ENCODE measurements at places on chromosomes 7 and 10.

DNA sequence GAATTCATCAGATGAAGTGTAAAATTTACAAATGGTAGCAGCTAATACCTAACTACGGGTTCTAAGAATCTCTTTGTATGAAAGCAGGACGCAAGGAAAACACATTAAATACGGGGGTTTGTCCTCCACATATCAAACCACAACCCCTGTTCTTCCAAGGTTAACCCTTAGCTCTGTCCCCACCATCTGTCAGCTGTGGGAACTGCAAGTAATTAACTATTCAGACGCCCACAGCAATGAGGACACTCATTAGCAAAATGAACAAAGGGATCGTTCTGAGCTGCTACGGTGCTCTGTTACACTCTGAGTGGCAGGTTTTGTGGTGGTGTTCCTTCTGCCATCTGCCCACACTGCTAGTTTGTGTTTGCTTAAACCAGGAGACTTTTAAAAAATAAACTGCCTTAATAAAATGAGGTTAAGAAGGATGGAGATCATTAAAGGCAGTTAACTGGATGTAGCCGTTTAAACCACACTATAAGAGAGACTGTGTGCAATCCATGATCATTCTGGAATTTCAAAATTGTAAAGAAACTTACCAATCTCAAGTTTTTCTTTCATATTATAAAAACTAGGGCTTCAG lies 51.4 kb downstream of the C10orf67 start:
- DNase-seq, result peak; percentile 38

DNA sequence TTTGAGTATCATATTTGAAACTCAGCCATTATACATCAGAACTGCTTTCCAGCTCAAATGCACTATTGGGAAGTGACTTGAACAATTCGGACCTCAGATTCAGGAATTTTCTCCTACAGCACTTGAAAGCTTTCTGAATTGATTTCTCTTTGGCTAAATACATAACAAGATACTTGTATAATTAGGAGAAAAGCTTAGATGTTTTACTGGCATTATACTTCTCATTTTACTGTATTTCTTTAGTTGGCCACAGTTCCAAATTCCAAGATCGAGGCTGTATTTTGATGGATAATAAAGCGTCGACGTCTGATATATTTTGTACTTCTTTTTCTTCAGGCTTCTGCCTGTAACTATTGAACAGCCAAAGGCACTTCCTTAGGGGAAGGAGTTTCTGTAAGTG lies 26.7 kb upstream of the LYZL2 start:
- DNase-seq, result no peak

DNA sequence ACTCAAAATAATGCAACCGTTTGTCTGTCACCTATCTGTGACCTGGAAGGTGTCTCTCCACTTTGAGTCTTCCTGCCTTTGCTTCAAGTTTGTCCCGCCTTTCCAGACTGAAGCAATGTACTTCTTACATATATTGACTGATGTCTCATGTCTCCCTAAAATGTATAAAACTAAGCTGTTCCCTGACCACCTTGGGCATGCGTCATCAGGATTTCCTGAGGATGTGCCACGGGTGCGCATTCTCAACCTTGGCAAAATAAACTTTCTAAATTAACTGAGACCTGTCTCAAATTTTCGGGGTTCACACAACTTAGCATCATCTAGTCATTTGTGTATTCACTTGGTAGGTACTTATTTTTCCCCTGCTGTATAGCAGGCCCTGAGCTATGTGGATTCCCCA lies 65.3 kb upstream of the JCAD start:
- DNase-seq, result no peak

DNA sequence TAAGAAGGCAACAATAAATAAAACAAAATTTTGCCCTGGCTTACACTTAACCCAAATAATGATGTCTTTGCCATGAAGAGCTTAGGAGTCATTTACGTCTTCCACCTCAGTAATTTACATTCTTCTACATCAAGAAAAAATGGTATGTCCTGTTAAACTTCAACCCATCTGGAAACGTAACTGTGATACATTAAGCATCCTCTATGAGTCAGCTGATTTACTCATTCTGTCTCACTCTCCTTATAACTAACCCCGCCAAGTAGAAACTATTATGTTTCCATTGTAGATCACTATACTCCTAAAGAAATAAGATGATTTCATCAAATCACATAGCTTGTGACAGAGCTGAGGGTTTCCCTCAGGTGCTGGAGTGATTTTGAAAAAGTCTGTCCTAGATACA lies 330.7 kb downstream of the CDC14C start:
- peak; percentile 65 for DNase-seq

DNA sequence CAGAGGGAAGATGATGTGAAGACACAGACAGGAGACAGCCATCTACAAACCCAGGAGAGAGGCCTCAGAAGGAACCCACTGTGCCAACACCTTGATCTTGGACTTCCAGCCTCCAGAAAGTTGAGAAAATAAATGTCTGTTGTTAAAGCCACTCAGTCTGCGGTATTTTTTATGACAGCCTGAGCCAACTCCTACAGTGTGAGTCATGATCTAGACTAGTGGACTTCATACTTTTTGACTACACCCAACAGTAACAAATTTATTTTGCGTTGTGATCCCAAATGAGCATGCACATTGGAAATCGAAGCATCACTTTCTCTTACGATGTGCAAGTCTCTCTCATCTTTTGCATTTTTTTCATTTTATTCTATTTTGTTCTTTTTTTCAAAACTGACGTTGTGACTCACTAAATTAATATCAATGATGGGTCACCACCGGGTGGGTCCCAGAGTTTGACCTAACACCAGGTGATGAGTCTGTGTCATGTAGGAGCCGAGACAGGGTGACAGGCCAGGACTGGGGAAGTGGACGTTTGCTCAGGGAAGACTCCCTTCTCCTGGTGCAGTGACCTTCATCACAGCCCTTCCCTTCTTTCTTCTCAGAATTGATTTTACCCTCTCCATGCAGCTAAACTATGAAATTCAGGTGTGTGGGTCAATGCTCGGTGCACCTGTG lies 28.9 kb downstream of the PHYH start:
- DNase-seq, result no peak

GRCh38 chr10:99661377-99661763 lies 2.1 kb downstream of the ENTPD7 start:
- peak; percentile 94 for DNase-seq

DNA sequence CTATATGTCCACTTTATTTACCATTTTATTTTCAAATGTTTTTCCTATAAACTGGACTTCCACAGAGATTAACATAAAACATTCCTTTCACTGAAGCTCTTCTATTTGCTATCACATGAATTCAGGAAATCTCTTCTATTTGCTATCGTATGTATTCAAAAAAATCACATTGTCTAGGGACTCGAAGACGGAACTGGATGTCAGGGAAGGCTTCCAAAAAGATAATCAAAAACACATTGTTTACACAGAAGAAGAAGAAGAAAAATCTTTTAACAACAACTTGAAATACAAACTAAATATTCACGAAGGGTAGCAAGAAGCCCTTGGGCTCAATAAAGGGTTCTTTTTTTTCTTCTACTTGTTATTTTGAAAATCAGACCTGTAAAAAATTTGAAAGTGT lies 426.1 kb upstream of the LRRN3 start:
- no peak for DNase-seq

GRCh38 chr10:23694921-23695824 lies 256.3 kb downstream of the OTUD1 start:
- DNase-seq, result no peak

GRCh38 chr7:1716263-1717094 lies 46.4 kb downstream of the ELFN1 start:
- DNase-seq, result peak; percentile 52

GRCh38 chr10:14433147-14433546 lies 102.4 kb upstream of the FRMD4A start:
- no peak for DNase-seq

GRCh38 chr10:131363416-131363815 lies 51.9 kb upstream of the TCERG1L start:
- DNase-seq, result no peak

- no peak for DNase-seq
Measured at GRCh38 chr10:64316416-64316815, 795.2 kb downstream of the REEP3 start.

- no peak for DNase-seq
Measured at GRCh38 chr10:130571674-130572073, 435.5 kb downstream of the GLRX3 start.

DNA sequence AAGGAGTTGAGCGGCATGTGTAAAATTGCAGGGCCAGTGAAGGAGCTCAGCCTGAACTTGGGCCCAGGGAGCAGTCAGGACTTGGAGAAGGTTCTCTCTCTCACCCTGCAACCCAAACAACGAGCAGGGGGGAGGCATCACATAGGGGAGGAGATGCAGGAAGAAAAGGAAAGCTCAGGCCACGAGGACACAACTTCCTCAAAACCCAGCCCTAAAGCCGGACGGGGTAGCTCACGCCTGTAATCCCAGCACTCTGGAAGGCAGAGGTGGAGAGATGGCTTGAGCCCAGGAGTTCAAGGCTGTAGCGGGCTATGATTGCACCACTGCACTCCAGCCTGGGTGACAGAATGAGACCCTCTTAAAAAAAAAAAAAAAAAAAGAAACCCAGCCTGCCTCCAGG lies 629.1 kb downstream of the PARD3 start:
- DNase-seq, result no peak

DNA sequence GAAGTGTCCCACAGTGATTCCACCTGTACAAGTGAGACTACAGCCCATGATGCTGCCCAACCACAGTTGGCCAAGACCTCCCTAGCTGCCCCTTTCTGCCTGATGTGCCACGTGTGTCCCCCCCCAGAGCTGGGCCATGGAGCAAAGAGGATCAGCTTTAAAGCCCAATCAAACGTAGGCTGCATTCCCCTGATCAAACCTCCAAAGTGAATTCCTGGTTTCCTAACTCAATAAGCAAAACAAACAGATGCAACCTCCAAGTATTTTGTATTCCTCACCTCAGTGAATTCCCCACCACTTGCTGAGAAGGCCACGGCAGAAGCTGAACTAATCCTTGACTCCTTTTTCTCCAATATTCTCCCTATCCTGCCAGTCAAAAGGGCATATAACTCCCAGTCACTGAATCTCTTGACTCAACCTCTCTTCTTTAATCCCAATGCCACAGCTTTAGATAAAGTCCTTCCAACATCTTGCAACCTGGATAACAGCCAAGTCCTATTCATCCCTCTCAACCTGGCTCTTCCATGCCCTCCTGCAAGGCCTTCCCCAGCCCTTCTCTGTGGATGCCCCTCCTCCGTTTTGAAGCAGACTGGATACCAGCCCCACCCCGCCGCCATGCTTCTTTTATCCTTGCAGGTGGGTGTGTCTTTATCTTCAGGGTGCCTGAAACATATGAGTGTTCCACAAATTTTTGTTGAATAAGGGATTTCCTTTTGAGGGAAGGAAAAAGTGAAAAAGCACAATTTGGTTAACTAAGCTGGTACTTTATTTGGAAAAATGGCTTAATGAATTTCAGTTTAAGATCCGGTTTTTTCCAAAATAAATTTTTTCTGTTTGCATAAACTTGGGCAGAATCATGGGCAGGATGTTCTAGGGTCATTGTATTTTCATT lies 285.2 kb upstream of the MKLN1 start:
- DNase-seq, result no peak

- no peak for DNase-seq
Measured at GRCh38 chr10:69457771-69458237, 6.5 kb downstream of the TSPAN15 start.

DNA sequence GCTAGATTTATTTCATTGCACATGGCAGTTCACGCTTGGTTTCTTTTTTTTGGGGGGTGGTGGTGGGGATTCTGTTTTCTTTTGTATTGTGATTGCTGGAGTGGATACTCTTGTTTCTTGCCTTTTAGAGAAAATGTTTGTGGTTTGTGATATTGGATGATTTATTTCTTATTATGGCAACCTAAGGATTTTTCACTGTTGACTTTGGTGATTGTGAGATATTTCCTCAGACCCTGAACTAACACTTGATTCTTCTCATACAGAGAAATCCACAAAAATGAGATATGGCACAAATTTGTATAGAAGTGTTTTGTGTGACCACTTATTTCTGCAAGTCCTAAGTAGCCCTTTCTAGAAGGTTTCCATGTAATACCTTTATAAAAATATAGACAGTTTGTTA lies 871.1 kb downstream of the LRMDA start:
- no peak for DNase-seq

DNA sequence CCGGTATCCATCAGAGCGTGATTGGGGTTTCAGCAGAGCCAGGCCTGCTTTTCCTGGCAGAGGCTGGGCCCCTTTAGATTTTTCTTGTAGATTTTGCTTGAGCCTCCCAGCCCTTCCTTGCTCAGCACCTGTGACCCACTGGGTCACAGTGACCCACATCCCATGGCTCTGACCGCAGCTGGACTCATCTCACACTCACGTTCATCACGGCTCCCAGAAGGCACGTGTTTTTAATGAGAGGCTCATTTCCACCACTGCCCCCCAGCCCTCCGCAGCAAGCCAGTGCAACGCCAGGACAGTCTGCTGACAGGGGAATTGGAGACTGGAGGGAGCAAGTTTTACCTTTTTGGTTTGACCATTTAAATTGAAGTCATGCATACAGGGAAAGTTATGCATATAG lies 155.7 kb downstream of the CUX1 start:
- DNase-seq, result no peak

DNA sequence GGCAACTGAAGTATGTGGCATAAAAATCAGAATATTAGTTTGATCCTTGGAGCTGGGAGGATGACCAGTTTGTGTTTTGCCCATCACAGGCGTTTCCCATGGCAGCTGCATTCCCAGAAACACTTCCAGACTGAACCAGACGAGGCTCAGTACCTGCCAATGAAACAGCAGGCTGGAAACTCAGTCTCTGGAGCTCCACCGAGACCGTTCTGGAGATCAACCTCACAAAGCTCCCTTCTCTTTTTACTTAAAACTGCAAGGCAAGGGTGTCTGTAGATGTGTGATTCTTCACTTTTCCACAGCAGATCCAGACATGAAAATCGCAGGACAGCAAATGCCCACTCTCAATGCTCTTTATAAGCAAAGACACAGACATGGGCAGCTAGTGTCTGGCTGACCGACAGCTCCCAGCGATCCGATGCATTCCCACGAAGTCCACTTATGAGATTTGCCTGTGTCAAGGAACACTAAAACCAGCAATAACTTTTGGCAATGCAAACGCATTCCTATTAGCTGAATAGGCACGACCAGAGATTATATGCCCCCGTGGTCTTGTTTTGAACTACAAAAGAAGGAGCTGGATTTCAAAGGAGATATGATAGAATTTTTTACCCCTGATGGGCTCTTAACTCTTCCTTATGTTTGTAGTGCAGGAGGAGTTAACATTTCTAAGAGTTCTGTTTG lies 72.6 kb downstream of the ADAM12 start:
- DNase-seq, result no peak

DNA sequence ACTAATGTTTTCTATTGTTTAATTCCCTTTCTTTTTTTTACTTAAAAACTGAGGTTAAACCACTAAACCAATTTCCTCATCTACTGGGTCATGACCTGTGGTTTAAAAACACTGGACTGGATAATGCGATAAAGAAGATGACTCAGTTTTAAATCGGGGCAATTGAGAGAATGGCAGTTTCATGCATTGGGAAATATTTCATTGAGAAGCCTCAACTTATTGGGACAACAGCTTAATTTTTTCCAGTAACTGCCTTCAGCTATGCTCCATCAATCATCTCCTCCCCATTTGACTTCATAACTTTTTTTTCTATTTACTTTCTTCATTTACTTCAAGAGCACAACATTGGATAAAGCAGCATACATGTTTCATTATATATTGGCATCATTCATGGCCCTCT lies 61.8 kb upstream of the MET start:
- no peak for DNase-seq
